Stimulated activated CD4-positive, alpha-beta T cell treated with anti-CD3 and anti-CD28 coated beads, Interleukin-15, amount 100 ng/mL, for 48 hours (primary cell): ENCODE measurements at places on chromosomes 3 and 15.

DNA sequence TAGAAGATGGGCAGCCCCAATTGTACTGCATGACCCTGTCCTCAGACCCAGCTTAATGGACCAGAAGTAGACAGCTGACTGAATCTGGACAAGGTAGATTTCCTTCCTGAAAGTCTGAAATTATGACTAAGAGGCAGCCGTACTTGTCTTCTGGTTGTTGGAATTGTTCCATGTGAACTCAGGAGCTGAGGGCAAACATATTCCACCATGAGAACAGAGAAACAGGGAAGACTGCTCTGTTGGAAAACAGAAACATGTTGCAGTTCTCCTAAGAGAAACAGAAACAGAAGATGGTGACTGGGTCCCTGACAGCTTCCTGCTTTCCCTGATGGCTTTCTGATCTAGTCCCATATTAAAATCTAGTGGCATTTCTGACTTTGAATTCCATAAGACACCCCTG, 24.1 kb downstream of the POPDC2 start:
- no peak for DNase-seq

GRCh38 chr3:76177610-76178009, 392.3 kb upstream of the ZNF717 start:
- no peak for DNase-seq

DNA sequence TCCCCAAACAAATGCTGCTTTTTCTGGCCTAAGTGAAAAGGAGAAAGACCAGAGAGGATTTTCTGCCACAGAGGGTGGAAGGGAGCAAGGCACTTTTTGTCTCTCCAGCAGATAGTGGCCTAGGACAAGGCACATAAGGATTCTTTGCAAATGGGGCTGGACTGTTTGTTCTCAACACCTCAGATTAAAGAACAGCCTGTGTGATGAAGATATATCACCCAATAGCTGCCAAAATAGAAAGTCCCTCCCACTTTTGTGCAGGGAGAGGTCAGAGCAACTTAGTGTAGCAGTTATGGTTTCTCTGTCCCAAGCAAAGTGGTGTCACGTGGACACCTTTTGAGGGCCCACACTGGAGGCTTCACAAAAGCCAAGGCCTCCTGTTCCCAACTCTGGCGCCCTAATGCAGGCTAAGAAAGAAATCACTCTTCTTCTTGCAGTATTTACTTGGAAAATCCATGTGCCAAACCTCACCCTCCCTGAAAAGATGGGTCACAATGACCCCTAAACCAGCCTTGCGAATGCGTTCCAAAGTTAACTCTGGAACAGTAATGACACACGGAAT, 84.9 kb downstream of the LRIG1 start:
- DNase-seq, result no peak

- no peak for DNase-seq
These were observed 18.4 kb downstream of the PRKCI start for GRCh38 chr3:170240671-170241070.

DNA sequence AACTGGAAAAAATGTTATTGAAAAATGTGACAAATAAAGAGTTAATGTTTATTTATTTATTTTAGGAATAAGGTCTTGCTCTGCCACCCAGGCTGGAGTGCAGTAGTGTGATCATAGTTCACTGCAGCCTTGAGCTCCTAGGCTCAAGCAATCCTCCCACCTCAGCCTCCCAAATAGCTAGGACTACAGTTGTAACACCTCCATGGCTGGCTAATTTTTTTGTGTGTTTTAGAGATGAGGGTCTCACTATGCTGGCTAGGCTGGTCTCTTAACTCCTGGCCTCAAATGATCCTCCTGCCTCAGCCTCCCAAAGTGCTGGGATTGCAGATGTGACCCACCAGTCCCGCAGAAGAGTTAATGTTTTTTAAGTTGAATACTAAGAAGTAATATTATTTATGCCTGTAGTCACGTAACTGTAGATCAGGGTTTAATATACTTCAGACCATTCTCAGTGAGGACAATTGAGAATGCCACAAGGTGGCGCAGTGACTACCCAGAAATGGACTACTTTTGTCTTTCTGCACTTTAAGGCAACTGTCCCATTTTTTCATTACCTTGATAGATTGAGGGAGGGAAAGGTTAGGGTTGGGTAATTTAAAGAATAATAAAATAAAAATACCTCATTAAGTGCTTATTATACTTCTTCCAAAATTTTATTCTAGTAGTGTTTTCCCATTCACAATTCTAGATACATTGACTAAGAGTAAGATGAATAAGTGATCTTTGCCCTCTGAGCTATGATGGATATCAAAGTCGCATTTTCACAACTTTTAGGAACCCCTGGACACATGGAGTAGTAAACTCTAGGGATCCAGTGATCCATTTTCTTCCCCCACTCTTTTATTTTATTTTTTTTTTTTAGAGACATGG, 6.0 kb downstream of the MUC13 start:
- DNase-seq, result peak; percentile 24

- DNase-seq, result no peak
These were observed 537.3 kb upstream of the TGFBR2 start for GRCh38 chr3:30069056-30069455.

- DNase-seq, result no peak
These were observed 36.2 kb downstream of the VGLL3 start for GRCh38 chr3:86954747-86955146.
